ENCODE measurements at places on chromosomes 5 and 9.

DNA sequence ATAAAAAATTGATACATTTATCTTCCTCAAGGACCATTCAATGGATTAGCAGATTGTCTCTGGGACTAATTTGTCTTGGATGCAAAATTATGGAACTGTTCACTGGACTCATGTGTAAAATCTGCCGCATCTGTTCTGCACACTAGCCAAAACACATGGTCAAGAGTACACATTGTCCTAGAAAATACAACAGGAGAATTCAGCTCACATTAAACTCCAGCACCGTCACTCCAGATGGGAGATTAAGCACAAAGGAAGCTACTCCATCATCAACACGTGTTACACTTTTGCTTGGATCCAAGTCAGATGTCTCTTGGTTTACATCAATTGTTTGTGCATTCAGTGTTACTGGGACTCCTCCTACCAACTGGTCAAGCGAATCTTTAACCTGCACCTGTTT is 28.8 kb downstream of the C5 start:
- DNase-seq = no peak

- DNase-seq = no peak
These were observed 57.6 kb downstream of the NLN start for GRCh38 chr5:65779643-65780042.

DNA sequence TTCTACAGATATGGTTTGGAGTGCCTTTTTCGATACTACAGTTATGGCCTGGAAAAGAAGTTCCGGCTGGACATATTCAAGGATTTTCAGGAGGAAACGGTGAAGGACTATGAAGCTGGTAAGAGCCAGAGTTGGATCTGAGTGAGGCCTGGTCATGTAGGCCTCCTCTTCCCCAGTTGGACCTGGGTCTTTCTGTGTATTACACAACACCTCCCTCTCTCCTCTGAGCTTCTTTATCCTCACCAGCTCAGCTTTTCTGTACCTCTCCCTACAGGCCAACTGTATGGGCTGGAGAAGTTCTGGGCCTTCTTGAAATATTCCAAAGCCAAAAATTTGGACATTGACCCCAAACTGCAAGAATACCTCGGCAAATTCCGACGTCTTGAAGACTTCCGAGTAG is 39.2 kb downstream of the FAXDC2 start:
- DNase-seq = no peak

- DNase-seq = no peak
These were observed 238.8 kb downstream of the SMARCA2 start for GRCh38 chr9:2253636-2254580.

DNA sequence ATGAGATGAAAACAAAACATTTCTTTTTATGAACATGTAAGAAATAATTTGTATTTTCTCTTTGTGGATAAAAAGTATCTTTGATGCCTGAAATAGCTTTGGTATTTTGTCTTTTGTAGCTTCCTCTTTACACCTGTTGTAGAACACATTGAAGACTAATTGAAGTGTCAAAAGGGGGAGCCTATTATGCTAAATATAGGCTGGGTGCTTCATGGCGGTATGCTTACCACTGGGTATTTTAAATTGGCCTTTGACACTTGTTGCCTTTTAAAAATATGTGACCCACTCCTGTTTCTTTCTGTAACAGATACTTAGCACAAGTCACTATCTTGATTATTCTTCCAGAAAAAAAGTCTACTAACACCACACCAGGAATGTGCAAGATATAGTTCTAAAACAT is 226.4 kb downstream of the KIAA0825 start:
- no peak for DNase-seq

- DNase-seq = peak; percentile 1
These were observed 22.6 kb upstream of the ORM1 start for GRCh38 chr9:114300153-114300845.

DNA sequence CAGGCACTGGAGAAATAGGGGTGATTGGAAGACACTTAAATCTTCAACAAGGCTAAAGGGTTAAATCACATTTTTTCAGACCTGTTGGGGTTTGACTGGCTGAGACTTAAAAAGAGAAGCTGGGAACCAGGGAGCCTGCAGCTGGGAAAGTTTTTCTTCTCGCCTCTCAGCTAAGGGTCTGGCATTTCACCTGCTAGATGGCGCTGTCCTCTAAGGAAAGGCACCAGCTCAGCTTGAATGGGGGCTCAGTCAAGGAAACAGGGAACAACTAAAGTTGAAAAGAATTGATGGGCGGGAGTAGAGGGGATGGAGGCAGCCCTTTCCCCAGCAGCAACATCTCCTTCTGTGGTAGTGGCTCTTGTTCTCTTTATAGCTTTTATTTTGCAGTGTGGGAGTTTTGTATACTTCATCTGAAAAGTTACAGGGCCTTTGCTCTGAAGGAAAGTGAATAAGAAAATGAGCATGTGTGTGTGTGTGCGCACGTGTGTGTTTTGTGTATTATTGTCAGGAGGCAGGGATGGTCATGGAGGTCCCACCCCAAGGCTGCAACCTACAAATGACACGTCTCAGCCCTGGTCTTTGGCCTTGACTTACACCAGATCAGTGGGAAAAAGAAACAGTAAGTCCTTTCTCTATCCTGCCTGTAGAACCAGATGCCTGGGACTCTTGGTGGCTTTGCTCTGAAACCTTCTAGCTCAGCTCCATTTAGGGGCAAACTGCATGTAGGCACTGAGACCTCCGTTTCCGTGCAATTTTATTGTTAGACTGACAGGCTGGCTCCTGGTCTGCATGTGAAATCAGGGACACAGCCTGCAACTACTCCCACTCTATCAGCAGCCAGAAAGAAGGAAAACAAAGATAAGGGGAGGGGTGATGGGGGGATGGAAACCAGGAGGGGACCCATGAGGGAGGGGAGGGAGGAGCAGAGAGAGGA is 316.2 kb upstream of the CLINT1 start:
- DNase-seq = peak; percentile 69

GRCh38 chr9:89359751-89360261 is 41.5 kb downstream of the SECISBP2 start:
- DNase-seq = no peak

- DNase-seq = no peak
These were observed 62.5 kb upstream of the PLPP1 start for GRCh38 chr5:55597014-55597981.

DNA sequence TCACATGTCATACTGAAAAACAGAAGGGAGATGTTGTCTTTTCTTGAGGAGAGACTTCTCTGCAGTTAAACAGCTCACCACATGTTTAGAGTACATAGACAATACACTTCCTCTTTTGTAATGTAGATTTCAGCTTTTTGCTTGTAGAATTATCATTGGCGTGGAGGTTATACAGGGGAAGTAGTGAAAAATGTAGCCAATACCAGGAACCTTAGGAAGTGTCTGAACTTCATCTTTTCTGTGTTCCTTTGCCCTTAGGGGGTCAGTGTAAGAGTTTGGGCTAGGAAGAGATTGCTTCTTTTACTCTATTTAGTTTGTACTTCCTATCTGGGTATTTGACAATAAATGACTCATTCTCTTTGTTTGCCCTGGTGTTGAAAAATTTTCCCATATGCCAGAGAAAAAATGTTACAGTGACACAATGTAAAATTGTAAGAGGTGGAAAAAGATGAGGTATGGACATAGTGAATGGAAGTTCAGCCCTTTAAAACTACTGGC is 21.0 kb upstream of the CDKN2B start:
- no peak for DNase-seq

DNA sequence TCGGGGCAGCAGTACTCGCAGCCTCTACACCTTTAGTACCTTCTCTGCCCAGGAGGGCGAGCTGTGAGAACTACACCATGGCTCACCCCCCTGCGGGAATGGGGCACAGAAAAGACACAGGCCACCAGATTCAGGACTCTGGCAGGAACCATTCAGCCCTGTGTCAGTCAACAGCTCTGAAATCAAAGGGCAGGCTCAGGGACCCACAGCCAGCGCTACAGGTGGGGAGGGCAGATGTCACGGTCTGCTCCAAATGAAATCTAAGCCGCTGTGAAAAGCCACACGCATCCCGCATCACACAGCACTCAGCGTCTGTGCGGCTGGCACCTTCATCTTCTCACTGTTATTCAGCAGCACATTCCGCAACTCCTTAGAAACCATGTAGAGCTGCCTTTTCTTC is 27.9 kb downstream of the NSUN2 start:
- no peak for DNase-seq

- no peak for DNase-seq
These were observed 2.8 kb downstream of the TICAM2 start for GRCh38 chr5:115599502-115599901.

DNA sequence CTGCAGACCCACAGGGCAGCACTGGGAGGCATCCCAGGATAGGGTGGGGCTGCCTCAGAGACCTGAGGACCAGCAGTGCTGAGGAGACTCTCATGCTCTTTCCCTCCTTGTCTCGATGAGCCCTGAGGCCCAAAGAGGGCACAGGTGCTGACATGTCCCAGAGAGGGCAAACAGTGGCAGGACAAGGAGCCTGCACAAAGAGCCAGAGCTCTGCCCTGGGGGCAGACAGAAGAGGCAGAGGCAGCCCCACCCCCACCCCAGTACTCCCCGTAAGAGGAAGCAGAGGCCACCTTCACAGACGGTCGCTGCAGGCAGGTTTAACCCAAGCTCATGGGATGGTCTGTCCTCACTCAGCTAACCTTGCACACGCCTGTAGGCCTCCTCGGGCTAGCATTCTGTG is 29.4 kb upstream of the TTLL11 start:
- DNase-seq = no peak

Data from activated CD4-positive, alpha-beta T cell treated with anti-CD3 and anti-CD28 coated beads for 48 hours (primary cell).